A172 (cell line): ENCODE measurements at places on chromosomes 3 and 15. TPM values are rescaled to one million over a fixed set of nuclear protein-coding genes. Genes with fewer than 3 reads are reported as not detected.
A peak's percentile ranks its signal among the peaks of the same experiment; 100 is the strongest.

GRCh38 chr3:69422751-69423150, 36.9 kb upstream of the FRMD4B start:
- DNase-seq: no peak

DNA sequence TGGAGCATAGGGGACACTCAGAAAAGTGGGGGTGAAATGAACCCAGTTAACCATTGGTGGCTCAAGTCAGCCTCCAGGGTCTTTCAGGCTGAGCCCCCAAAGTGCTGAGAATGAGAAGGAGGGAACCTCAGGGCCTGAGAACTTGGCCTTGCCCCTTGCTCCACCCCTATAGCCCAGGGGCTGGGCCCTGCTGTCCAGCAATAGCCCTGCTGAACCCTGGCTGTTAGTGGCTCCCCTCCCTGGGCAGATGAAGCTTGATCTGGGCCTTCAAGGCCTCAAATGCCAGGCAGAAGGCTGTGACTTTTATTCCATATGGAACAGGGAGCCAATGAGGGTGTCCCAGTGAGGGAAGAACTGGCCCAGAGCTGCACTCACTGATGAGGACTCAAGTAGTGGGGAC, 16.2 kb downstream of the ADAMTS7 start:
- no peak for DNase-seq

- no peak for DNase-seq
Measured at GRCh38 chr15:42367041-42367440, 7.7 kb downstream of the CAPN3 start.

DNA sequence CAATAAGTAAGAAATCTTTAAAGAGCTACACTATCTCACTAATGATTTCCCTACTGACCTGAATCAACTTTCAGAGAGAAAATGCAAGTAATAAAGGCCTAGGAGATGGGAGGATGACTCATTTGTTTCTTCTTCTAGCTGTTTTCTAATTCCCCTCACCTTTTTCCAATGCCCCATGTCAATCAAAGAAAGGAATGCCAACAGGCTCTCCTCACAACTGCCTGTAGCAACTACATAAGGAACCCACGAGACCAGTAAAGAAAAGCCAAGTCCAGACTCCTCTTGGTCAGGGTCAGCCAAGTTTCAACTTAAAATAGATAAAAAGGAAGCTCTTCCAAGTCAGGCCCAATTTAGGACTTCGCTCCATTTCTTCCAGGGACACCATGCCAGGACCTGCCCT, 201.9 kb downstream of the TNIK start:
- peak; percentile 46 for DNase-seq

GRCh38 chr3:187112934-187113793, 26.1 kb downstream of the RPL39L start:
- DNase-seq: peak; percentile 21

DNA sequence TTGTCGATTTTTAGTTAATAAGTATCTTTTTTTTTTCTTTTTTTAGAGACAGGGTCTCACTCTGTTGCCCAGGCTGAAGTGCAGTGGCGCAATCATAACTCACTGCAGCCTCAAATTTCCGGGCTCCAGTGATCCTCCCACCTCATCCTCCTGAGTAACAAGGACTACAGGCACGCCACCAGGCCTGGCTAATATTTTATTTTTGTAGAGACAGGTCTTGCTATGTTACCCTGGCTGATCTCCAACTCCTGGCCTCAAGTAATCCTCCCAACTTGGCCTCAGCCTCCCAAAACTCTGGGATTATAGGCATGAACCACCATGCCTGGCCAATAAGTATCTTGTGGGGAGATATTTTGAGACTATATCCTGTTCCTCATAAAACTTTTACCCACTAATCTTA, 29.4 kb upstream of the ARID3B start:
- no peak for DNase-seq

- DNase-seq: peak; percentile 27
Measured at GRCh38 chr15:80727196-80727595, 32.1 kb downstream of the ABHD17C start.

- DNase-seq: peak; percentile 14
Measured at GRCh38 chr15:62658498-62658897, 384.0 kb upstream of the TPM1 start.

GRCh38 chr3:140767566-140767965, 89.7 kb downstream of the TRIM42 start:
- no peak for DNase-seq

- no peak for DNase-seq
Measured at GRCh38 chr3:180934638-180935037, 22.2 kb downstream of the FXR1 start.

DNA sequence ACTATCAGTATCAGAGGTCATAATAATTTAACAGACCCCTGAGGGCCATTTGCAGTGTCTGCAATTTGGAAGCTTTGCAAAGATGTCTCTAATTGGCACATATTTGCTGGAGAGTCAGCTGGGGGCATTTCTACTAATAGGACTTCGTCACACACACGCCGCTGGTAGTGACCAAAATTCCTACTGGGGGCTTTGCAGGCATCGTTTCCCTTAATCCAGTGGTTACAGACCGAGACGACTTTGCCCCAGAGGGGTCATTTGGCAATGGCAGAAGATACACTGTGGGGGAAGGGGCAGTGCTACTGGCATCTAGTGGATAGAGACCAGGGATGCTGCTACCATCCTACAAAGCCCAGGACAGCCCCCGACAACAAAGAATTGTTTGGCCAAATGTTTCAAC, 151.0 kb upstream of the LRTM1 start:
- no peak for DNase-seq

DNA sequence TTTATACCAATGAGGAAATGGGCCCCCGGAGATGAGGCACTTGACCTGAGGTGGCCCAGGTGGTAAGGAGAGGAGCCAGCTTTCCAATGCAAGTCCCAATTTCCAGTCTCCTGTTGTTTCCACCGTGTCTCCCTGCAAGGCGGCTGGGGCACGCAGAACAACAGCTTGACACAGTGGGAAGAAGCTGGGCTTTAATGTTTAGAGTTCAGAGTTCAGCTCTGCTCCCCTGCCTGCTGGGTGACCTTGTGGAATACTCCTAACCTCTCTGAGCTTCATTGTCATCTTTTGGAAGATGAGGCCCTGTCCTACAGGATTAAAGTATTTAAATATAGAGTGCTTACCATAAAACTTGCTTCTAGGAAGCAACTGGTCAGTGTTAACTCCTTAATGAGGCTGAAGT, 80.3 kb downstream of the SMAD3 start:
- no peak for DNase-seq

GRCh38 chr3:39519554-39520288, 52.2 kb downstream of the MOBP start:
- DNase-seq: peak; percentile 5

DNA sequence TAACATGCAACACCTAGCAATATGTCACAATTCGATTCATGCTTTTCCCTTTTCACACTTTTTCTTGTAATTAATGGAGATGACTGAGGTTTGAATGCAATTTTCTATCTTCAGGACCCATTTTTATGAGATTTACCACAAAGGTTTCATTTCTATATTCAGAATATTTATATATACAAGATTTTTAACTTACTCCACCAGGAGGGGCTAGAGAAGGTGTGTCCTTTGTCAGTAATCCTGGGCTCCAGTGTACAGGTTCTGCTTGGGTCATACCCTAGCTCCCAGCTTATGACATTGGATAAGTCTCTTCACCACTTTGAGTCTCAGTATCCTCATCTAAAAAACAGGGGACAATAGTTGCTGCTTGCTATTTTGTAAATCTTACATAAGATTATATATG, 95.7 kb upstream of the SLC24A5 start:
- no peak for DNase-seq

- DNase-seq: no peak
Measured at GRCh38 chr15:89707577-89707976, 17.0 kb downstream of the WDR93 start.

DNA sequence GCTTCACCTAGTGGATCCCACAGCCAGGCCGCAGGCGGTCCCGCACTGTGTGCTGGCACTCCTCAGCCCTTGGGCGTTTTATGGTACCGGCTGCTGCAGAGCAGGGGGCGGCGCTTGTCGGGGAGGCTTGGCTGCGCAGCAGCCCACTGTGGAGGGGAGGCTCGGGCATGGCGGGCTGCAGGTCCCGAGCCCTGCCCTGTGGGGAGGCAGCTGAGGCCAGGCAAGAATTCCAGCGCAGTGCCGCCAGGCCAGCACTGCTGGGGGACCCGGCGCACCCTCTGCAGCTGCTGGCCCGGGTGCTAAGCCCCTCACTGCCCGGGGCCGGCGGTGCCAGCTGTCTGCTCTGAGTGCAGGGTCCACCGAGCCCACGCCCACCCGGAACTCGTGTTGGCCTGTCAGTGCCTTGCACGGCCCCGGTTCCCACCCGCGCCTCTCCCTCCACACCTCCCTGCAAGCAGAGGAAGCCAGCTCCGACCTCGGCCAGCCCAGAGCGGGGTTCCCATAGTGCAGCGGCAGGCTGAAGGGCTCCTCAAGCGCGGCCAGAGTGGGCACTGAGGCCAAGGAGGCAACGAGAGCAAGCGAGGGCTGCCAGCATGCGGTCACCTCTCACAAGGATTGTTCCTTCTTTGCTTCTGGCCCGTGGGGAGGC, 435.0 kb upstream of the ATP10A start:
- DNase-seq: no peak

The CFAP20DC gene
- total RNA-seq: 6.5 and 6.8 TPM in 2 replicates

The ADCY5 gene
- 0.84 and 0.90 TPM in 2 replicates for total RNA-seq

The PLOD2 gene
- total RNA-seq: 93.9 and 104 TPM in 2 replicates

The CRABP1 gene
- total RNA-seq: not detected in 2 replicates

The FBXW12 gene
- not detected in 2 replicates for total RNA-seq

The ALDH1L1 gene
- total RNA-seq: 0.50 TPM in 1 of 2 replicates, not detected in the other

The CKMT1B gene
- total RNA-seq: not detected in 2 replicates

The HDC gene
- total RNA-seq: 0.29 and 0.62 TPM in 2 replicates

The CIP2A gene
- 60.7 and 75.9 TPM in 2 replicates for total RNA-seq

The GP9 gene
- total RNA-seq: not detected in 2 replicates

The ADGRG7 gene
- total RNA-seq: not detected in 2 replicates

The NME9 gene
- total RNA-seq: not detected in 2 replicates

The CHSY1 gene
- total RNA-seq: 21.9 and 22.4 TPM in 2 replicates

The ZNF774 gene
- 1.8 and 8.3 TPM in 2 replicates for total RNA-seq

The AGBL1 gene
- total RNA-seq: not detected in 2 replicates

The CX3CR1 gene
- total RNA-seq: not detected in 2 replicates

The MON1A gene
- total RNA-seq: 11.0 and 12.0 TPM in 2 replicates

The SNTN gene
- total RNA-seq: not detected in 2 replicates
